Mammary epithelial cell (primary cell): ENCODE measurements at places on chromosomes 13 and 19.

GRCh38 chr13:43787997-43788396 lies 1.2 kb upstream of the ENOX1 start:
- DNase-seq = no peak

DNA sequence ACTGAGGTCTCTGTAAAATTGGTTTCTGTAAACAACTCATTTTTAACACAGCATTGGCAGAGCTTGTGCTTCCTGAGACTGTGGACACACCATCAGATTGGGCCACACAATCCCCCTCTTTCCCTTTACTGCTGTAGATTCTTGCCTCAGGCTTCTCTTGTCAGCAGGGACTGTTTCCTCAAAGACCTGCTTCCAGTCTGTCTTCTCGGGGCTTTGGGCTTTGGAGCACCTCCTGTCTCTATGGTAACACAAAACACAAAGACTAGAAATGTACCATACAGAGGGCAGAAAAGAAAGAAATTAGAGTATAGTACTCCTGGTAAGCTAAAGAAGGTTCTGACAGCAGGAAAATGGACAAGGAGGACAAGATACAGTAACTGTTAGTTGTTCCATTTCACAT lies 484.5 kb downstream of the DIAPH3 start:
- DNase-seq = no peak

DNA sequence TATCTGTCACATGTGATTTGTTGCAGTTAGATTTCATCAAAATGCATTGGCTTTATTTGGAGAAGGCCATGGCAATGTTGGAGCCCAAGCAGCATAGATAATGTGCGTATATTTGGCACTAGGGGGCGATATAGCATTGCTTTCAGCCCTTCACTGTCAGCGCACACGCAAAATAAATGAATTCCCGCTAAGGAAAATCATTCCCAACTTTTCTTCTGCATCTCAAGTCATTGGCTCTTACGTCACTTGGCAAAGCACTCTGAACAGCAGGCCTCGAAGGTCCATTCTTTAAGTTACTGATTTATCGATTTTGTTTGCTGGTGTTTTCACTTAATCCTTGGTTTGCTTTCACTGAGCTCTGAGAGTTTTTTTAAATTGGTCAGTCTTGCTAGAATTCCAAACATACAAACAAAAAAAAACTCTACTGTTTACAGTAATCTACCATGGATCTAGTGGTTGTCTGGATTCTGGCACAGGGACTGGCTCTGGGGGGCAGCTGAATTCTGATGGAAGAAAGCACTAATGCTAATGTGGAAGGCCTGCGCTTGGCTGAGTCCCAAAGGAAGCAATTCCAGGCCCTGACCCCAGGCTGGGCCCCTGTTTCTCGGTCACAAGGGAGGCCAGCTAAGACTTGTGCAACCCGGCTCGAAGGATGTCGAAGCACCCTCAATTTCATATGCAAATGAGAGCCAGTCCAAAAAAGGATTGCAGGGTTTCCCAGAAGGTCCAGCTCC lies 97.7 kb upstream of the IPO5 start:
- peak; percentile 39 for DNase-seq

DNA sequence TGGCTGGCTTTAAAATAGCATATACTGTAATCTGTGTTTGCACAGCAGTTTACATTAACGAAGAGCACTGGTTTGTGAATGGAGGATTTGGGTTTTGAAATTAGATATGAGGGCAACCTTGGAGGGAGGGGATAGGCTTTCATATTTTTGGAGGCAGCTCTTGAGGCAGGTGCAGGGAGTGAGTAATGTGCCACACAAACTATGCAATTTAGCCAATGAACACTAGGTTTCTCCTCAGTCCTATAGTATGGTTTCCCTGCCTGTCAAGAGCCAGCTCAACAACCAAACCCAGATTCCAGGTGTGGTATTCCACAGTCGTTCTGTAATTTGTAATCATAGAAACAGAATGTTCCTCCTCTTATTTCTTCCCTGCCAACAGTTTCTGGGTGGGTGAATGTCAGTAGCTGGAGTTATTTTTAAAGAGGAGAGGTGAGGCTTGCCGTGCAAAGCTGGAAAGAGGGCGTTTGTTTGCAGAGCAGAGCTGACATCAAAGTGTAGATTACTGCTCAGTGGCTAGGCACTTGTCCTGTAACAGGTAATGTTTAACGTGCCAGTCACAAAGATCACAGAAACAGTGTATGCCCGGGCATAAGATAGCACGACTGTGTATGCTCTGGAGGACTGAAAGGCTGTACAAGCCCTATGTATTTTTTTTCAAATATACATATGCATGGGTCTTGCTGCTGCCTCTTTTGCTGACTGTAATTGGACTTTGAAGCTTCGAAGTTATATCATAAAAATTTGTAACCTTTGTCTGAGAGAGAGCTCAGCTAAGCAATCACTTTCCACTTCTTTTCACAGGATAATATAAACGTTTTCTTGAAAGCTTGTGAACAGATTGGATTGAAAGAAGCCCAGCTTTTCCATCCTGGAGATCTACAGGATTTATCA lies 124.2 kb downstream of the LMO7 start:
- DNase-seq = peak; percentile 94

- DNase-seq = no peak
Measured at GRCh38 chr13:110479648-110480047, 81.9 kb downstream of the RAB20 start.

DNA sequence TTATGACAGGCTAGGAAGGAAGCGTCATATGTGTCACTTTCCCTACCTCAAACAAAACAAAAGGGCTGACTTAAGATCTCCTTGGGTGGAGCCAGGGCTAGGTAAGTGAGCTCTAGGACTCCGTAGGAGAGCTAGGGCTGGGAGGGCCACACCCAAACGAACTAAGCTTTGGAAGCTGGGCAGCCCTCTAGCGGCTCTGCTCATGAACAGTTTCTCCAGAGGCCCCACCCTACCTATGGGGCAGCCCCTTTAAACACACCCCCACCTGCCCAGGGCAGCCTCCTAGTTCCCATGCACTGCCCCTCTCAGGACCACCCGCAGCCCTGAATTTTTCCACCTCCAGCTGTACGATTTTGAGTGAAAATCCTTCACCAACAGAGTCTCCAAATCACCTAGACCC lies 3.5 kb downstream of the PEG3 start:
- DNase-seq = no peak

GRCh38 chr19:43957891-43958290 lies 6.9 kb downstream of the ZNF221 start:
- DNase-seq = no peak

DNA sequence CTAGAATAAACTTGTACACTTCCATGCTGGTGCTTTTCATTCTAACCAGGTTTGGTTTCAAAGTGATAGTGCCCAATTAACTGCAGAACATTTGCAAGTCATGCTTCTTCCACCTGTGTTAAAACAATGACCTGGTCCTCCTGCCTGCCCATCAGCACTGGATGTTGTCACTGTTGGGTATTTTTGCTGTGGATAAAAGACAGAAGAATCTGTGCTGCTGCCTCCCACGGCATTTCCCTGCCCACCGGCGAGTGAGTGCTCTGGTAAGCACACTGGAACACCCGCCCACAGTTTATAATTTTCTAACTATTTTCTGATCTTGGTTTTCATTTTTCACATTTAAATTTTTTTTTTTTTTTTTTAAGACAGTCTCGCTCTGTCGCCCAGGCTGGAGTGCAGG lies 2.3 kb upstream of the AKAP8 start:
- no peak for DNase-seq

GRCh38 chr13:29509999-29510589 lies 85.4 kb downstream of the SLC7A1 start:
- no peak for DNase-seq

DNA sequence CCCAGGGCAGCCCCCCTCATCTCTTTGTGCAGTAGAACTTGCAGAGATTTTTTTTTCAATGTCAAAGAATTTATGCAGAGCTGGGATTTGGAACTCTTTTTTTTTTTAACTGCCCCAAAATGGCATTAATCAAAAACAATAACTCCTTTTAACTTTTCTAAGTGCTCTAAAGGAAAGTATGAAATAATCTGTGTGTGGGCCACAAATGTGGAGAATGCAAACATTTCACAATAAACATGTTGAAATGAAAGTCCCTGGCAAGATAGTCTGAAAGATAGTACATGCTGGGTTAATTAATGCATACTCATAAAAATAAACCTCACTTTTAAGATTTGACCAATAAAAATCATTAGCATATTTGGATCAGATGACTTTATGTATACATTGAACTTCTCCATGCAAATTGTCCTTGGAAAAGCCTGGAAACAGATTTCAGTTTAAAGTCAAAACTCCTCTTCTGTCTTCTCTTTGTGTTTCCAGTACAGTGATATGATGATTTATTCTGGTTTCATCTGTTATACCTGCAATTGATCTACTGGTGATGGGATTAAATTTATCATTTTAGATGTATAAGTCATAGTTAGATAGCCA lies 30.5 kb upstream of the ZNF536 start:
- no peak for DNase-seq

- DNase-seq = no peak
Measured at GRCh38 chr13:92830821-92831220, 395.8 kb upstream of the GPC6 start.

DNA sequence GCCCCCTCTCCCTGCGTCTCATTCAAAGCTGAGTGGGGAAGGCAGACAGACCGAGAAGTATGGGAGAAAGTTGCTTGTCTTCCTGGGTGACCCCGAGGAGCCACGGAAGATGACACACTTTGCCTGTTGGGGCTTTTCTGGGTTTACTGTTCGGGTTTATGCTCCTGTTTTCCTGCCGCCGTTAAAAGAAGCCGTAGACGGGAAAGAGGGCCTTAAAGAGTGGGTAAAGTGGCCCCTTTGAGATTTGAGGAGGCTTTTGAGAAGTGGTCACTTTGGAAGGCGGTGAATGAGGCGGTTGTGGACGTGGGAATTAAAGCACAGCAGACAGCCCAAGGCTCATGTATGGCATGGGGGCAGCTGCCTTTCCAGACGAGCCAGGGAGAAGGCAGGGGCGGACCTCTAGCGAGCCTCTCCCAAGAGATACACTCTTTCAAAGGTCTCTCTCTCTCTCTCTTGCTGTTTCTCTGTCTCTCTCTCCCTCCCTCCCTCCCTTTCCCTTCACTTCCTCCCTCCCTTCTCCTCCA lies 493 bp upstream of the LHFPL6 start:
- no peak for DNase-seq

- no peak for DNase-seq
Measured at GRCh38 chr13:102028868-102029267, 373.0 kb downstream of the FGF14 start.

GRCh38 chr13:24097064-24097463 lies 63.5 kb upstream of the SPATA13 start:
- DNase-seq = no peak

- no peak for DNase-seq
Measured at GRCh38 chr19:41703602-41704293, 4.7 kb upstream of the CEACAM5 start.
